ENCODE measurements at places on chromosomes 6 and 20.

DNA sequence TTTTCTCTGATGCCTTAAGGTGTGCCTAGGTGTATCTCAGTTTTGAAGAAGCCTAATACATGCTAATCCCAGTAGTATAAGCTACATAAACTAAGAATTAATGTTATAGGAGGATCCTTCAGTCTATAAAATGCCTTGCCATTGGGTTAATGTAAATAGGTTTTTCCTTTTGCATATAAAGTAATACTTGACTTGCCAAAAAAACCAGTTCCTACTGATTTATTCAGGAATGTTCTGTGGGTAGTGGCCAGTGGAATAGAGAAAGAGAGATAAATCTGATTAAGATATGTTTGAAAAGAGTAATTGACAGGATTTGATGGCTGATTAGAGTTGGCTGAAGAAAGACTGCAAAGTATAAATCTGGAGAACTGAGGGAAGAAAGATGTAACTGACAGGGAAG lies 273.4 kb downstream of the ZFAND3 start:
- no peak for DNase-seq

DNA sequence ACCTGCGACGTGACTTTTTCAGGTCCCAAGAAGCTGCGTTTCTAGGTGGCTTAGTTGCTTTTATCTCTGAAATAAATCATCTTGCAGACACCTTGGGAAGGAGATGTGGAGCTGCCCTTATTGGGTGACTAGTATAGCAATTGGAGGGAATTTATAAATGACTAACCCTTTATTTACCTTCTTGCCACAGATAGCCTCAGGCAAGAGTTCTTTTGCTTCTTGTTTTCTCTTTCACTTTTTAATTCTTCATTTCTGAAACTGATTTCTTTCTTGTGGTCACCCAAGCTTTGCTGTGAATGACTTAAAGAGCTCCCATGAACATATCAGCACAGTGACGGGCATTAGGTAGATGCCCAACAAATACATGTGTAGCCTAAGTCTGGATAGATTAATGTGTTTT lies 3.0 kb downstream of the ADGRF4 start:
- DNase-seq: no peak

GRCh38 chr6:20740727-20741126 lies 206.5 kb downstream of the CDKAL1 start:
- no peak for DNase-seq

GRCh38 chr6:17103715-17104114 lies 1.9 kb downstream of the STMND1 start:
- DNase-seq: no peak

DNA sequence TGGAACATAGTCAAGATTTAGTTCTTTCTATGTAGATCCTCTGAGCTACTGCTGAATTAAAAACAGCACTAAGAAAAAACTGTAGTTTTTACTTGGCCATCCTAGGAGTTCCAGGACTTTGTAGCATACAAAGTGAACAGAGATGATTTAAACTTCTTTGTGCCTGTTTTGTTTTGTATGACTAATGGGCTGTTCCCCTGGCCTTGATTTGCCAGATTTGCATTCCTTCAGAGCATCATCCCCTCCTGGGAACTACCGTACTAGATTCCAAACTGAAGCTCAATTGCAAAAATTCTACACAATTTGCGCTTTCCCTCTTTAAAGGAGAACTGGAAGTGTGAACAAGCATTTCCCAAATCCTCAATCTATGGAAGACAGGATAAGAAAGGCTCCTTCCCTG lies 23.1 kb downstream of the ACOT13 start:
- DNase-seq: peak; percentile 65

GRCh38 chr6:128954308-128955043 lies 71.5 kb downstream of the LAMA2 start:
- DNase-seq: no peak

All from fibroblast of skin of scalp (primary cell).